ENCODE measurements at places on chromosomes 12 and 14.

GRCh38 chr12:84891106-84891838 lies 21.3 kb downstream of the SLC6A15 start:
- DNase-seq, result no peak

DNA sequence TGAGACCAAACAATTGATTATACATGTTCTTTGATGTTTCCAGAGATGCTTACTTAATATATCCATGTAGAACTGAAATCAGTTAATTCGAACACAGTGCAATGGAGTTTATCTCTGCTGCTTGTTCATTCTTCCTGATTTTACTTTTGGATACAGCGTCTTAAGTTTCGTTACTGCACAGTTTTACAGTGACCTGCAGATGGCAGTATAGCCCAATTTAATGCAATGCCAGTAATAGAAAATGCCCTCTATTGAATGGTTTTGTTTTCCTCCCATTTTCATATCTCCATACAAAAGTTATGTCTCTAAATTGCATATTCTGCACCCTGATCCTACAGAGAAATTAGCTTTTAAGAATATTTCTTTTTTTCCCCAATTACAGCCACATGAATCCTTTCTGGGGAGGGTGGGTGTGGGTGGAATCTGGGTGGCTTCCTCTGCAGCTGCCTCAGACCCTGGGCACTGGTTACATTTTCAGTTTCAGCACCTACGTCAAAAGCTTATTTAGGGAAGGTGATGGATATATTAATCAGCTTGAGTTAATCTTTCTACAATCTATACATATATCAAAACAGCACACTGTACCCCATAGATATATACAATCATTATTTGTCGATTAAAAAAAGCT lies 101.1 kb upstream of the DCD start:
- peak; percentile 29 for DNase-seq

GRCh38 chr14:97977651-97978261 lies 1180.6 kb downstream of the VRK1 start:
- no peak for DNase-seq

GRCh38 chr14:85534458-85535293 lies 4.7 kb downstream of the FLRT2 start:
- peak; percentile 27 for DNase-seq
